ENCODE measurements at places on chromosomes 6 and 20.

GRCh38 chr20:52230409-52230808, 38.8 kb upstream of the ZFP64 start:
- ATAC-seq, result no peak

GRCh38 chr6:35161266-35161665, 20.1 kb upstream of the TCP11 start:
- no peak for ATAC-seq

GRCh38 chr6:105667056-105667455, 264.2 kb upstream of the PREP start:
- ATAC-seq, result no peak

GRCh38 chr6:166561771-166562359, 24.6 kb downstream of the RAMACL start:
- no peak for ATAC-seq

GRCh38 chr6:49087369-49087768, 375.7 kb downstream of the MMUT start:
- ATAC-seq, result no peak

GRCh38 chr6:113755449-113756289, 101.5 kb upstream of the MARCKS start:
- no peak for ATAC-seq

GRCh38 chr6:144350528-144350880, 65.4 kb downstream of the UTRN start:
- ATAC-seq, result no peak

DNA sequence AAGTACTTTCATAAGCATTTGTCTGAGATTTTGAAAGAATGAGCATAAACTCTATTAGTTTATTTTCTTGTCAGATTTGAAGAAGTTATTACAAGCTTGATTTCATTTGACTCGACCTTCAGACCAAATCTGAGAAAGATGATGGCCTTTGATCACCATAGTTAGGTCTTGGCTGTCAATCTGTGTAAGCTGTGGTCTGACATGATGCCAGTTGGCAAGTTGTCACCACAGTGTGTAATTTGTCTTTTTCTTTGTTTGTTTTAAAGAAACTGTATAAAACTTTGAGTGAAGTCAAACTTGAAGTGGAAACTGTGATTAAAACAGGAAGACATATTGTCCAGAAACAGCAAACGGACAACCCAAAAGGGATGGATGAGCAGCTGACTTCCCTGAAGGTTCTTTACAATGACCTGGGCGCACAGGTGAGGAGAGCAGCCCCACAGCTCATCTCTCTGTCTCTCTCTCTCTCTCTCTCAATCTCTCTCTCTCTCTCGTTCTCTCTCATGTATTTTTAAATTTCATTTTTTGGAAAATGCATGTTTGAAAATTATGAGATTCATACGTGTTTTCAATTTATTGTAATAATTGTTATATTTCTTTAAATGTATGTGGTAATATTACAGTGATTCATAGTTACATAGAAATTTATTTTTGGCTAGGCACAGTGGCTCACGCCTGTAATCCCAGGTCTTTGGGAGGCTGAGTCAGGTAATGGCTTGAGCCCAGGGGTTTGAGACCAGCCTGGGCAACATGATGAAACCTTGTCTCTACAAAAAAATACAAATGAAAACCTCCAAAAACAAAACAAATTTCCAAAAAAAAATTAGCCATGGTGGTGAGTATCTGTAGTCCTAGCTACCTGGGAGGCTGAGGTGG, 208.1 kb downstream of the UTRN start:
- no peak for ATAC-seq

DNA sequence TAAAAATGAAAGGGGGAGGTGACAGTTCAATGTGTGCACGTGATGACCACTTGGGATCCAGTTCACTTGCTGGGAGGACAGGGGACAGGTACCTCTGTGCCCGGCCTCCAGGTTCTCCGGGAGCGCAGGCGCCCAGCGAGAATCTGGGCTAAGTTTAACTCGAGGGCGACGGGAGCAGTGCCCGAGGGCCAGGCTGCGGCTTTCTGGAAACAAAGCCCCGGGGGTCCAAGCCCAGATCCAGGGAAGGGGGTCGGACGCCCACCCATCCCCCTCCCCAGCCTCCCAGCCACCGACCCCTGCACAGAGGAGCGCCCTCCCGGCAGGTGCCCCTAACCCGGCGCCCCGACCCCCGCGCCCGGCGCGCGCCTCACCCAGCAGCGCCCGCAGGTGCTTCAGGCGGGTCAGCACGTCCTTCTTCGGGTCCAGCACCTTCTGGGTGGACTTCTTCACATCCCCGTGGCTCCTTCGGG, 405 bp downstream of the RALGAPA2 start:
- peak; percentile 47 for ATAC-seq

- peak; percentile 100 for ATAC-seq
Measured at GRCh38 chr20:45812157-45813005, at the start of gene UBE2C. UBE2C (plus strand) TSS chr20:45812644; CDS start chr20:45812696, 52 bp downstream.

DNA sequence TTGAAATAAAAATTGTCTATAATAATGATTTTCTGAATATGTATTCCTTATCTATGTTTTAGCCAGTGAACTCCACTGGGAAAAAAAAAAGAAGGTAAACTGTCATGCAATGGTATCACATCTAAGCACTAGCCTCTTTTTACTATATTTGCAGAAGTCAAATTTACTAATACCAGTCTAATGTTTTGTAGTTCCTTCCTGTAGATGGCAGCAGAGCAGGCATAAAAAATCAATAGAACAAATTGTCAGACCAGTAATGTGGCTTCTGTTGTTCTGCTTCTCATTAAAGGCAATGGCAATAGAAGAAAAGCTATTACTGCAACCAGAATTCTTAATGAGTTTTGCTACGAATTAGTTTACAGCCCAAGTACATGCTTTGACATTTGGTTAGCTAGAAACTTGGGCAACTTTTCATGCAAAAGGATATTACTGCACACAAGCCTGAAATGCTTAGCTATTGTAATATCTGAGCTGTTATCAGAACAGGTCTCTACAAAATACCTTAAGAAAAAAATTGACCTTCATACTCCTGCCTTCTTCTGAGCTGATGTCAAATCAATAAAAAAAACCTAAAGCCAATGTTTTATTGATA, 476.9 kb downstream of the KHDRBS2 start:
- ATAC-seq, result no peak

DNA sequence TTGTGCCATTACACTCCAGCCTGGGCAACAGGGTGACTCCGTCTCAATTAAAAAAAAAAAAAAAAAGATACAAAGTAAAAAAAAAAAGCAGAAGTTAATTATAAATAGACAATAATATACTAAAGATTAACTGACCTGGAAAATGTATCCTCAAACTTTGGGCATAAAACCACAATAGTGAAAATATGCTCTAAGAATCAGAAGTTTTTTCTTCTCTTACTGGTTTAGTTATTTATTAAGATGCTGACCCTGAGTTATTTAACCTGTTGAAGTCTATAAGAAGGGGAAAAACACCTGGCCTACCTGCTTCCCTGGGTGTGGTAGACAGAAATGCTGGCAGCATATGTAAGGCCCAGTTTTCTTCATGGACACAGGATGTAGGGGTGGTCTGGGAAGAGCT, 133.7 kb upstream of the MLIP start:
- no peak for ATAC-seq

DNA sequence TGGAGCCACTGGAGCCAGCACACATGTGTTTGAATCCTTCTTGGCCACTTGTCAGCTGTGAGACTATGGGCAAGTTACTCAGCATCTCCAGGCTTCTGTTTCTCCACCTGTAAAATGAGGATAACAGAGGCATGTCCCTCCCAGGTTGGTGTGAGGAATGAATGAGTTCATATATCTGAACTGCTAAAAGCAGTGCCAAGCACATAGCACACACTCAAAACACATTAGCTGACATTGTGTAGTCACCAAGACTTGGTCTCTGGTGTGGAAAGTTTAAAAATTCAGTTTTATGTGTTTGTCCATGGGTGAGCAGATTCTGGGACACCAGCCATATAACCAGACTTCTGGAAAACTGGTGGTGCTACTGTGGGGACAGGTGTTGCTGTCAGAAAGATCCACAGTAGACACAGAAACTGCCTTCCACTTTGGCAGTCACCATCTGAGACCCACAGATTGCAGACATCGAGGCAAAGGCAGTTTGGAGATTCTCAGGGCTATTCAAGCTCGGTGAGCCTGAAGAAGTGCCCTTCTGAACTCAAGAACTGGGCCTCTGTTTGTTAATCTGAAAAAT, 115.8 kb downstream of the MRPL14 start:
- ATAC-seq, result no peak

DNA sequence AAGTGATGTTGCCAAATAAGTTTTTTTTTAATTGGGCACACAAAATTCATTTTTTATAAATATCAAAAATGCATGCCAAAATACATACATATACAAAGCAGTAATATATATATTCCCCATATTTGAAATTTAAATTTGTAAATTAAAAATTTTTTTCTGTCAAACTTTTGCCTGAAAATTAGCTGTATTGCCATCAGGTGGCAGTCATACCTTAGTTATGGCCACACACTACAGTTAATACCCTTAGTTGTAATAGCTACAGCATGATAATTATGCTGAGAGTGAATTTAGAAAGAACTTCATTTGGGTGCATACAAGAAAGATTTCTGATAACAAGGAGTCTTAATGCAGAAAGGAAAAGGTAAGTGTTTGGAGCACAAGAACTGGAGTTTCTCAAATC, 46.2 kb upstream of the SDHAF4 start:
- no peak for ATAC-seq
